ENCODE measurements at places on chromosomes 13 and 19. TPM values are rescaled to one million over a fixed set of nuclear protein-coding genes. Genes with fewer than 3 reads are reported as not detected.

GRCh38 chr19:56993851-56994250 is 125.9 kb upstream of the USP29 start:
- DNase-seq, result no peak

- DNase-seq, result peak; percentile 82
Measured at GRCh38 chr19:44747739-44748425, 626 bp upstream of the BCL3 start.

The ACP7 gene
- total RNA-seq, result not detected

DNA sequence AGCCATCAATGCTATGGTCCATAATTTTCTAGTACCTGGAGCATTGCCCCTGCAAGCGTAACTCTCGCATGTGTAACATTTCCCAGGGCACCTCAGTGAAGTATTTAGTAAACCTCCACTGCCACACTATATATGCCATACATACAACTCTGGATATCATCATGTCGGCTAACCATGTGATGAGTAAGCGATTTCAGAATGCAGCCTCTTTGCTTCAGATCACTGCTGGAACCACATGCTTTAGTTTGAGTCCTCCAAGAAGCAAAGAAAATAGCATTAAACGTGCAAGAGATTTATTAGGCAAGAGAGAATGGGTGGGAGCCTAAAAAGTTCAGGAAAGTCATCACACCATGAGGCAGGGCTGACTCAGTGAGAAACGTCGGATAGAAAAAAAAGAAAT is 635.6 kb upstream of the SLITRK5 start:
- no peak for DNase-seq

- DNase-seq, result no peak
Measured at GRCh38 chr19:1799695-1800342, 12.3 kb downstream of the ATP8B3 start.

- DNase-seq, result no peak
Measured at GRCh38 chr19:47228937-47229675, 1.9 kb downstream of the BBC3 start.

The GFY gene
- total RNA-seq, result not detected

GRCh38 chr13:50366488-50367174 is 351.4 kb downstream of the KCNRG start:
- no peak for DNase-seq

GRCh38 chr13:40479196-40479845 is 187.1 kb downstream of the FOXO1 start:
- no peak for DNase-seq

The ZMYM2 gene
- 71.5 TPM for total RNA-seq

GRCh38 chr19:7928741-7929701 is 3.1 kb upstream of the CTXN1 start:
- peak; percentile 61 for DNase-seq

GRCh38 chr13:29170436-29171082 is 350.4 kb downstream of the MTUS2 start:
- DNase-seq, result no peak

The ADAT3 gene
- 6.2 TPM for total RNA-seq

DNA sequence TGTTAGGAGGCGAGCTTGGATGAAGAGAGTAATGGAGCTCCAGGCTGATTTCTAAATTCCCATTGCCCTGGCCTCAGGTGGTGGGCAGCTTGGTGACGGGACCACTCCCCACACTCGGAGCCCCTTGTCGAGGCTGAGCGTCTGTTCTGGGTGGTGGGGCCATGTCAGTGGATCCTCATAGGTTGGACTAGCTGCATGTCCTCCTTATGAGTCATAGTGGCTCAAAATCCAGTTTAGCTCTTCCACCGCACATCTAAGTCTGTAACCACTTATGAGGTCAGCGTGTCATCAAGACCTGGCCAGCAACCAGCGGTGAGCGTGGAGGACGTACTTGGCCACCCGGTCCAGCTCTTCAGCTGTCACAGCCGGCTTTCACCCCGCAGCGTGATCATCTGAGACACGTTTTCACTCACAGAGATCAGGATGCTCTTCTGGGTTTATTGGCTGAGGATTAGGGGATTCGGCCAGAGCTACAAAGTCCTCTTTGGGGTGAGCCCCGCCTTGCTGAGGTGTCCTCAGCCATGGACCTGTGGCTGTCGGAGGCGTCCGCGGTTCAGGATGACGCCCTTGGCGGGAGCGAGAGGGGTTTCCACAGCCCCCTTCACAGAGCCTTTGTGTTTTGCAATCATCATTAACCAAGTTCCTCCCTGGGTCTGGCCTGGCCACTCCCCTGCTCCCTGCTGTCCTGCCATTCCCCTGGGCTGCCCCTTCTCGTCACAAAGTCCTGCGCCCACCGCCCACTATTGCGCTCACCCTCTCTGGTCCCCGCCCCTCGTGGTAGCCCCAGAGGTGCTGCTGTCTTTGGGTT is 41.9 kb downstream of the ADPRHL1 start:
- peak; percentile 37 for DNase-seq

DNA sequence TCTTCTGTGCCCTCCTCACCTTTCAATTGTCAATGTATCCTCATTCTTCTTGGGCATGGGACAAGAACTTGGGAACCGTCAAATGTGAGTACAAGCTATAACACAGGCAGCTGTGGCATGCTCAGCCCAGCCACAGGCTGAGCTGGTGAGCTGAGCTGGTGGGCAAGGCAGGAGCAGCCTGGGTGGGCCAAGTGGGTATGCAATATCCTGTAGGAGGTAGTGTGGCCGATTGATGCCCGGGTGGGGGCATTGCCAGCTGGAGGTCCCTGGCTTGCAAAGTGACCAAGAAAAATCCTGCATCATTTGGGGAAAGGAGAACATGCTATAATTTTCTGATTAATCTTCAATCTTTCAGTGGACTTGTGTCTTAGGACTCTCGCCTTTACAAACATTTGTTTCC is 507.2 kb upstream of the SLC10A2 start:
- no peak for DNase-seq

The LIN7B gene
- total RNA-seq, result 10.6 TPM

DNA sequence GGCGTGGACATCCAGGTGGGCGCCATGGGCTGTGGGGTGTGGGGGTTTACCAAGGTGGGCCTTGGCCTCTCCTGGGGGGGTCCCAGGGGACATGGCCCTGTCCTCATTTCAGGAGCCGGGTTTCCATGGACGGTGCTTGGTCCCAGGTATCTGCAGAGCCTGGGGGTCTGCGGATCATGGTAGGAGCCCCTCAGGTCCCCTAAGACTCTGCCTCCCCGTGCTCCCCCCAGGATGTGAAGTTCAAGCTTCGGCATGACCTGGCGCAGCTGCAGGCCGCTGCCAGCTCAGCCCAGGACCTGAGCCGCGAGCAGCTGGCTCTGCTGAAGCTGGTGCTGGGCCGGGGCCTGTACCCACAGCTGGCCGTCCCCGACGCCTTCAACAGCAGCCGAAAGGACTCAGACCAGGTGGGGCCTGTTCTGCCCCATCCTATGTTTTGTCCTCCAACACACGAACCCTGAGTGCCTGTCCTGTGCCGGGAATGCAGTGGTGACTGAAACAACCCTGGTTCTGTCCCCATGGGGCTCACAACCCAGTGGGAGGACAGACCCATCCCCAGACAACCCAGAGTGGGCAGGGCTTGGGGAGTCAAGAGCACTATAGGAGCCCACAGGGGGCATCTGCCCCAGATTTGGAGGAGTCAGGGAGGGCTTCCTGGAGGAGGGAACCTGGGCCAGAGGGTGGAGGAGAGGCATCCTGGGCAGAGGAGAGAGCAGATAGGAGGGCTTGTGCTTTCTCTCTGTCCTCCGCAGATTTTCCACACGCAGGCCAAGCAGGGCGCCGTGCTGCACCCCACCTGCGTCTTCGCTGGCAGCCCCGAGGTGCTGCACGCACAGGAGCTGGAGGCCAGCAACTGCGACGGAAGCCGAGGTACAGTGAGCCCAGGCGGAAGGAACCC is 26.8 kb downstream of the DHX34 start:
- DNase-seq, result no peak

- DNase-seq, result no peak
Measured at GRCh38 chr19:40321566-40322270, 26.5 kb downstream of the C19orf47 start.

- DNase-seq, result no peak
Measured at GRCh38 chr13:66402546-66402945, 827.6 kb downstream of the PCDH9 start.

The PRX gene
- 51.5 TPM for total RNA-seq

GRCh38 chr13:42946927-42947326 is 45.1 kb downstream of the EPSTI1 start:
- no peak for DNase-seq

The GPR42 gene
- not detected for total RNA-seq

DNA sequence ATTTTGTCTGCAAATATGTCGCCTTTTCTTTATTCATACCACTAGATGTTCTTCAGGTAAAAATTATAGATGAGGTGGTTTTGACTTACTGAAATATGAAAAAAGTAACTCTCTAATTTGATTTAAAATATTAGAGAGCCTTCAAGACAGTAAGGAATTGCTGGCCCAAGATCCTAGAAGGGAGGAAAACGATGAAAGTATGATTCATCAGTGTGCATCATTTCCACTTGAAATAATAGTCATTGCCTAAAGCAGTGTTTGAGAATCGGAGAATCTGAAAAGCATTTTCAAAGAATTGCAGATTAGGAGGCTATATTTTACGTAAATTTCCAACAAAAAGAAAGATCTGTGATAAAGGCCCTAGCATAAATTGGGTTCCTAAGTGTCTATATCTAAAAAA is 1707.9 kb upstream of the PRR20A start:
- no peak for DNase-seq

The UQCRFS1 gene
- total RNA-seq, result 21.5 TPM

The TMEM91 gene
- total RNA-seq, result 29.8 TPM

GRCh38 chr13:59843040-59843439 is 320.7 kb downstream of the DIAPH3 start:
- no peak for DNase-seq

GRCh38 chr13:99085139-99085807 is 107.4 kb upstream of the DOCK9 start:
- DNase-seq, result no peak

DNA sequence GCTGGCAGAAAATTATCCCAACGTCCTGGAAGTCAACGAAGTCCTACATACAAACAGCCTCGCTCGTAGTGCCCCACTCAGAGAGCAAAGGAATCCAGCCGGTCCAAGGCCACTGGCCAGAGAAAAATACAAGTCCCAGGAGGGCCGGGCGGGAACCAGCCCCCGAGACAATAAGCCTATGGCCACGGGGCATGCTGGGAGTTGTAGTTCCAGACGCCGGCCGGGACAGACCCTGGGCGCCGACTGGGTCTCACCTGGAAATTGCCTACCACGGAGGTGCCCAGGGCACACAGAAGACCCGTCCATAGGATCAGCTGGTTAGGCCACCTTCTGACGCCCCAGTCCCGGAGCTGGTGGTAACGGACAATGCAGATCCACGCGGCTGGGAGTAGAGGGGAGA is 5.4 kb downstream of the TMEM150B start:
- DNase-seq, result no peak

GRCh38 chr19:49271080-49271753 is 53.8 kb downstream of the SLC6A16 start:
- DNase-seq, result no peak

DNA sequence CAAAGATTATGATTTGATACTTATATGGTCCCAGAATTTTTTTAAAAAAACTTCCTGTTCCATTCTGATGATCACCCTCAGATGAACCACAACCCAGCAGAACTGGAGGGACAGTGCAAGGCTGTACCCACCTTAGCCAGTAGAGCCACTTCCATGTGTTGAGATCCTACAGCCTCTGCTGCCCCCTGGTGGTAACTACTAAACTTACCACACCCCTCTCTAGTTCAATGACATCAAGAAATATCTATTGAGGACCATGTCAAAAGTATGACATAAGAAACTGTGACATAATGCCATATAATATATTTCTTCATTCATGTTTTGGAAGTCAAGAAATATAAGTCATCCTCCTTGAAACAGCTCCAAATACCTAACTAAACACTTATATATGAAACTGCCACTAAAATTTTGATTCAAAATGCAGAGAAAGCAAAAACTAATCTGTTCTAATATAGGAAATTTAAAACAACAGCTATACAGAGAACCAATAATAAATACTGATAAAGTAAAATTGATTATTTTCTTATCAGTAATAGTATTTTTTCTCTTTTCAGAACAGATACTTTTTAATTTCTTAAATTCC is 412.6 kb downstream of the KCTD12 start:
- peak; percentile 48 for DNase-seq

GRCh38 chr19:30791088-30791487 is 418.9 kb downstream of the ZNF536 start:
- no peak for DNase-seq

The PTH2 gene
- total RNA-seq, result not detected

DNA sequence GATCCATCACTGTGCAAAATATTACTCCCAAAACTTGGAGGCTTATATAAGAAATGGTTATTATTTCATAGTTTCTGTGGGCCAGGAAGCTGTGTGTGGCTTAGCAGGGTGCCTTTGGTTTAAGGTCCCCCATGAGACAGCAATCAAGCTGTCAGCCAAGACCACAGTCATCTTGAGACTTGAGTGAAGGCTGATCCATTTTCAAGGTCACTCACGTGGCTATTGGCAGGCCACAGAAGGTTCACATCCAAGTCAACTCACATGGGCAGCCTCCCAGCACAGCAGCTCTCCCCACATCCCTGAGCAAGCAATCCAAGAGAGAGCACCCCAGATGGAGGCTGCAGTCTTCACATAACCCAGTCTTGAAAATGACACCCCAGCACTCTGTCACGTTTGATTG is 537.4 kb downstream of the MYO16 start:
- no peak for DNase-seq

- DNase-seq, result no peak
Measured at GRCh38 chr13:36094478-36094877, 36.7 kb downstream of the DCLK1 start.

The GARIN5A gene
- total RNA-seq, result 2.2 TPM

- no peak for DNase-seq
Measured at GRCh38 chr13:112899281-112900225, 69.5 kb upstream of the MCF2L start.

- no peak for DNase-seq
Measured at GRCh38 chr13:27034678-27035111, 136.9 kb downstream of the USP12 start.

GRCh38 chr13:91112201-91112923 is 235.1 kb upstream of the MIR17HG start:
- no peak for DNase-seq

DNA sequence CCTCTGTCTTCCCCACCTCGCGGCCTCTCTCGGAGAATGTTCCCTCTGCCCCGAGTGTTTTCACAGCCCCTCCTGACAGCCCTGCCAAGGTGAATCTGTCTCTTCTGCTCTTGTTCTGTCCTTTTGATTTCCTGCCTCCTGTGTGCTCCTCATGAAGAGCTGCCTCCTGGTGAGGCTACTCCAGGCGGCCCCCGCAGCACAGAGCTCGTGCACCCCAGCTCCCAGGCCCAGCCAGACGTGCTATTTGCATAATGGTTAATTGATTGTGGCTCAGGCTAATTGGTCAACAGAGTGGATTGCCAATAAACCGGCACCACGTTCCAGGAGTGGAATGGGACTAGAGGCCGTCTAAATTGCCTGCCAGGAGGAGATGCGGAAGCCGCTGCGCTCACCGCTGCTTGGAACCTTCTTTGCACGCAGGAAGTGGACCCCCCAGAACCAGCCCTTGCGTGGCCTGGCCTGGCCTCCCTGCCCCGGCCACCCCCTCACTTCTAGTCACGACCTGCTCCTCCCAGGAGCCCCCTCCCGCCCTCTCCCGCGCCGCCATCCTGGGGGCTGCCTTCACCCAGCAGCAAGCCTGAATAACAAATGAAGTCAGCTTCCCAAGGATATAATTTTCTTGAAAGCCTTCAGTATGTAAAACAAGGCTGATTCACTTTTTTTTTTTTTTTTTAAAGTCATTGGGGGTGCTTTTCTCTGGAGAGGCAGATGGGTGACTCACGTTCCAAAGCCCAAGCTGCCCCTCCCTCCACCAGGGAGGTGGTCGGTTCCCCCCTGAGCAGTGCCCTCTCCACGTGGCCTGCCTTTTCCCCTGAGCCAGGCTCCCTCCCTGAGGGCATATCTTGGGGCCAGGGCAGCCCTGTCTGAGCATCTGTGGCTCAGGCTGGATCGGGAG is 144.0 kb downstream of the KDM4B start:
- no peak for DNase-seq

The KCNN1 gene
- not detected for total RNA-seq

Measured in lower lobe of right lung (tissue), 2 donors.